ENCODE measurements at places on chromosomes 1 and 21. TPM values are rescaled to one million over a fixed set of nuclear protein-coding genes. Genes with fewer than 3 reads are reported as not detected.

GRCh38 chr1:243916160-243916559, 66.1 kb upstream of the AKT3 start:
- no peak for DNase-seq

DNA sequence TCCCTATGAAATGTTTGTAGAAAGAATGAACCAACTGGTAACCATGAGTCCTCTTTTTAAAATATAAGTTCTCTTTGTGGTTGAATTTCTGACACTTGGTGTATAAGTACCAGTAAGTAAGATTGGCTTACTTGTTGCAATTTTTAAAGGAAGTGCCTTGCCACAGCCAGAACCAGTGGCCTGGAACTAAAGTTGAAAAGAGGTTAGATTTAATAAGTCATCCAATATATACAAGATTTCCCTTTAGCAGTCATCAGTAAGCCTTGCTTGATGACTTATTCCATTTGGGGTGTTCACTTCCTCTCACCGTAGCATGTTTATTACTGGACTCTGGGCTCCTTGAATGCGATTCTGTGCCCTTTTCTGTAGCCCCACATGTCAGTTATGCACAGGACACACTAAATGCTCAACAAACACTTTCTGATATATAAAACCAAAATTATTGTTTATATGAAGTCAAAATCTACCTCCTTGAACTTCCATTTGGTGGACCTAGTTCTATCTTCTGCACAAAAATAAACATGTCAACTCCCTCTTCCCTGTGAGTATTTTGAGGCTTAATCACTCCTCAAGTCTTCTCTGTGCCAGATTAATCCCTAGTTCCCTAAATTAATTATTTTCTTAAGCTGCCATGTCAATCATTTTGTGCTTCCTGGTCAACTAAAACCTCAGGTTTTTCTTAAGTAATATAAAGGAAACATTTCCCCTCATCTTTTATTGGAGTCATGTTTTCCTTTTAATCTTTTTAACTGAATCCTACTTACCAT, 218.1 kb downstream of the ST6GALNAC3 start:
- no peak for DNase-seq

GRCh38 chr1:148362626-148363438, 120.3 kb downstream of the PPIAL4G start:
- DNase-seq, result no peak

- no peak for DNase-seq
Measured at GRCh38 chr21:40315626-40316025, 448.4 kb downstream of the PCP4 start.

GRCh38 chr21:33828083-33828482, 87.5 kb downstream of the ATP5PO start:
- no peak for DNase-seq

INTS7 gene
- total RNA-seq, result 15.8 TPM
